ENCODE measurements at places on chromosomes 3 and 15. TPM values are rescaled to one million over a fixed set of nuclear protein-coding genes. Genes with fewer than 3 reads are reported as not detected.

THRB gene
- total RNA-seq, result under 0.01 TPM

CSK gene
- 87.0 TPM for total RNA-seq

NMNAT3 gene
- total RNA-seq, result 0.81 TPM

OR5K2 gene
- total RNA-seq, result not detected

NPHP3 gene
- total RNA-seq, result 14.1 TPM

GOLGA8T gene
- total RNA-seq, result 0.13 TPM

PRR20G gene
- total RNA-seq, result not detected

GOLGA8M gene
- total RNA-seq, result 0.16 TPM

FOXB1 gene
- total RNA-seq, result not detected

MAN2C1 gene
- total RNA-seq, result 92.8 TPM

SERINC4 gene
- total RNA-seq, result not detected

CEP19 gene
- 5.2 TPM for total RNA-seq

LDHAL6B gene
- total RNA-seq, result not detected

LRRC34 gene
- total RNA-seq, result 0.16 TPM

ROPN1 gene
- total RNA-seq, result not detected

MESP2 gene
- total RNA-seq, result not detected

All from bladder microvascular endothelial cell (primary cell).